Stimulated activated CD8-positive, alpha-beta memory T cell treated with anti-CD3 and anti-CD28 coated beads, Interleukin-15, amount 100 ng/mL, for 1 hour (primary cell): ENCODE measurements at places on chromosomes 12 and 14.

DNA sequence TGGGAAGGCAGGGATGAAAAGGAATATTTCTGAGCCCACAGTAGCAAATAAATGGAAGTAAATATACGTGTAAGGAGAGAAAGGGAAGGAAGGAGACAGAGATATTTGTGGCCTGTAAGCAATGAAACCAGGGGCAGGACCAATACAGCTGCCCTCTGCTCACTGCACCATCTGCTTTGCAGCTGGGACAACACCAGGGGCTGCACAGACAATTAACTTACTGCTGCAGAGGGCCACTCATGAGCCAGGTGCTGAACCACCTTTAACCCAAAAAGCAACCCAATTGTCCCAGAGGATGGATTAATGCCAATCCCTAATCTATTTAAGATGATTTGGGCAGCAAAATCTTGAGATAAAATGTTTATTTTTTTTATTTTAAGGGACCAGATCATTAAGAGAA is 30.6 kb upstream of the TMX1 start:
- DNase-seq: no peak

GRCh38 chr12:56709759-56710376 is 15.2 kb downstream of the NACA start:
- DNase-seq: no peak

- no peak for DNase-seq
Observed at GRCh38 chr14:54908190-54908589, 5.6 kb upstream of the GCH1 start.

DNA sequence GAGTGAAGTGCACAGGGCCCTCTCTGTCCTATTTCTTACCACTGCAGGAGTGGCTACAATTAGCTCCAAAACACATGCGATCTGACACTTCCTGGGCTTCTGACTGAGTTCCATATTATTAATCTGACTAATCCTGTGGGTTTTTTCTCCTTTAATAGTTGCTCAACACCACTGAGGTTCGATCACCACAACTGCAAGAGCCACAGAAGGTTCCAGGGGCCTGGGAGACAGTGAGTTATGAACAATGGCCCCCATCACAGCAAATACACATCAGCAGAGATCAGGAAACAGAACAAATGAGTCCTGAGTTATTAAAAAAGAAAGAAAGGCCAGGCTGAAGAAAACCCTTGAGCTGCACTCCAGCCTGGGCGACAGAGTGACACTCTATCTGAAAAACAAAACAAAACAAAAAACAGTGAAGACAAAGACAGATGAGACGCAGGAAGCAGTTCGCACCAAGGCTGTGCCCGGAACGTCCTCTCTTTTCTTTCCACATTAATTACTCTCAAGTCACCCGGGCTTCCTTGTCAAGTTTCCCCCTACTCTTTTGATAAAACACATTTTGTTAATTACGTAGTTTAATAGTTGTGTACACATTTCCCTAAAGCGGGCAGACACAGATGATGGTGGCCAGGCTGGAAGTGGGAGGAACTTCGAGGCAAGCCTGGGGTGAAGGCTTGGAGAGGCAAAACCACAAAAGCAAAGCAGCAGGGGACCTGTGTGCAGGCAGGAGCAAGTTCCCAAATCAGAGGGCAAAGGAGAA is 42.7 kb downstream of the CDC42BPB start:
- no peak for DNase-seq

- no peak for DNase-seq
Observed at GRCh38 chr12:3998397-3998796, 125.2 kb upstream of the PARP11 start.
